ENCODE measurements at places on chromosomes 5 and 9. TPM values are rescaled to one million over a fixed set of nuclear protein-coding genes. Genes with fewer than 3 reads are reported as not detected.

DNA sequence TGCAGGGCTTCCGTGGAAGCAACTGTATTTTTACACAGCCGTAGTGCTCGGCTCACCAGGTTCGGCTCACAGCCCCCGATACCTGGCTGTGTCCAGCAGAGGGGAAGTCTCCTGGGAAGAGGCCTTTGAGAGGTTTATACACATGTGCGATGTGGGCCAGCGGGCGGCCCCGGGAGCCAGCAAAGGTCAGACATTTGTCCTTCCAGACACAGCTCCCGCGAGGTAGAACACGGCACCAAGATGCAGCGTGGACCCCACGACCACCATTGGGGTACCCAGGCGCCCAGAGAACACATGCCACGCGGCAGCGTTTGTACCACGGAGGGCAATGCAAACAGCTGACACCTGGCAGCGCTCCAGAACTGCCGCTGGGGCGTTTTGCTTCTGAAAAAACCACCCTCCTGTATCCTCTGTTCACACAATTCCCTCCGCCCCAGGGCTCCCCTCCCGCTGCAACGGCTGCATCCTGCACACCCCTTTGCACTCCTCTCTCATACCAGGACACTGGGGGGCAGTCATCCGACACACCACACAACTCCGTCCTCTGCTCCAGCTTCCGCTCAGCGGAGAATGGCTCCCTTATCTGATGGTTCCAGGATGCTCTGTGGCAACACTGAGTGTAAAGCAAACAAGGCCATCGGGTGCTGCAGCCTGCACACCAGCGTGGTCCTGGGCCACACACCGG, 235.3 kb downstream of the SYK start:
- peaks cover 24% of the 10 kb centered on the region for H3K4me1 ChIP-seq
- no peaks in the 10 kb centered on the region for H3K27me3 ChIP-seq
- no peak overlapping the region for H3K4me3 ChIP-seq
- peak; percentile 87 for DNase-seq

DNA sequence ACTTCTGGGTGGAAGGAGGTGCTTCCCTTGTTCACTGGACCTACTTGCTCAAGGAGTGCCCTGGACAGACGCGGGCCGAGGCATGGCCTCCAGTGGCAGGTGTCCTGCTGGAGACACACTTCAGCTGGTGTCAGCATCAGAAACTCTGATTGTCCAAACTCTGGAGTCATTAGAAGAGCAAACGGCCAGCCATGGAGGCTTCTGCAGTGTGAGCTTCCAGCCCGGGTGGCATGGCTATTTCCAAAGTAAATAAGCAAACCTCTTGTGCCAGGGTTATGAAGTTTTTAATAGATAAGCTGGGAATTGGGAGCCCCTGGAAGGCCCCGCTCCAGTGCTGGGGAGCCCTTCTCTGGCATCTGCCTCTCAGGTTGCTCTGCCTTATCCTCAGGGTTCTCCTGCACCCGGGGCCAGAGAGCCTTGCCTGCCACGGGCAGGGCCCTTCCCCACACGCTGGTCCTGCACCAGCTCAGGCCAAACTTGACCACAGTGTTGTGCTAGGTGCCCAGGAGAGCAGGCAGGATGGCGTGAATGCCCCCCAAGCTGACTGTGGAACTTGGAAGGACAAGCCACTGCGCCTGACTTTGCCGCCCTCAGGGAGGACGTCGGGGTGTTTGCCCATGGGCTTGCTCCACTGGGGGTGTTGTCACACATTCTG, 285.6 kb downstream of the GADD45G start:
- H3K4me1 ChIP-seq, result no peaks in the 10 kb centered on the region
- H3K27ac ChIP-seq, result no peak overlapping the region
- peaks cover 4% of the 10 kb centered on the region for H3K36me3 ChIP-seq
- DNase-seq, result no peak

DNA sequence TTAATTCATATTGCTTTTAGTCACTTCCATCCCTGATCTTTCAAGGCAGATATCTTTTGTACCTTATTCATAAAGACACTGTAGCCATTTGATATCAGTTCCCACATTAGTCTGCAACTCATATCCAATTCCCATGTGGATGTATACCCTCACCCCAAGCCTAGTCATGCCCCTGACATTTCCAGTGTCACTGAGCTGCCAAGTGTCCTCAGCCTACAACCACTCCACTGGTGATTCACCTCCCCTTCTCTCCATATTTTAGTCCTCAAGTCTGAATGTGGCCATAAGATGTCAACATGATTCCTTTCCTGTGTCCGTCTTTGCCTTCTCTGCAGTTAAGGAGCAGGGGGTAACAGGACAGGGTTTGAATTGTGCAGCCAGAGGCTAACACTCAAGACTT, 346.9 kb downstream of the RAB3C start:
- peaks cover 15% of the 10 kb centered on the region for H3K4me1 ChIP-seq
- H3K27ac ChIP-seq, result no peak overlapping the region
- DNase-seq, result no peak
- H3K4me3 ChIP-seq, result no peak overlapping the region
- no peaks in the 10 kb centered on the region for H3K36me3 ChIP-seq

WDR38 gene
- total RNA-seq, result not detected

GRCh38 chr5:139912804-139913203, 117.2 kb downstream of the PSD2 start:
- no peak for DNase-seq
- H3K4me1 ChIP-seq, result peaks cover 6% of the 10 kb centered on the region
- H3K27me3 ChIP-seq, result no peaks in the 10 kb centered on the region
- no peak overlapping the region for H3K27ac ChIP-seq

DNA sequence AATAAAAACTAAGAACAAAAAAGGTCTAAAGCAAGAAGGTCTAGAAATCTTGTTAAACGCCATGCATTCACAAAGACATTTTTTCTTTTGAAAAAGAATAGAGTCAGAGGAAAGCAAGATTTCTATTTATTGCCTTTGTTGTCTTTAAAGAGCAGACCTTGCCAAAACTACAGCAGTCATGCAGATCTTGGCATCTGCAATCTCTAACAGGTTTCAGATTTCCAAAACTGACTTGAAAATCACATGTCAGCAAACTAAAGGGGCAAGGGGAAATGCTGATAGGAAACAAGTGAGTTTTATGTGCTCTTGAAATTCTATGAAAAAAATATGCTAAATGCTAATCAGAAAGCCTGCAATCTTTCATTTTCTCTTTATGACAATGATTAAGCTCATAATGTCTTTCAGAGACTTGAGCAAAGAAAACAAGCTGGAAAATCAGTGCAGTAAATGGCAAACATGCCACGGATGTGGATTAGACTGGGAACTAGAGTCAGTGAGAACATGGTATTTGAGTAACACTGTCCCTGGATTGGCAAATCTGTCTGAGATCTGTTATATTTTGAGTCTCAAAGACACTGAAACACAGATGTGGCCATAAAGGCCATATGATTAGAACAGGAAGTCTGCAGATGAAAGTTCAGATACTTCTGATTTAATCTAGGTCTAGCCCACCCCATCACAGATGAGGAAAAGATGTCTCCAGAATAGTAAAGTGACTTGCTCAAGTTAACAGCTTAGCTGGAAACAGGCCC, 361.4 kb upstream of the RPS23 start:
- no peaks in the 10 kb centered on the region for H3K27me3 ChIP-seq
- no peak for DNase-seq
- no peak overlapping the region for H3K27ac ChIP-seq
- H3K4me1 ChIP-seq, result peaks cover 7% of the 10 kb centered on the region
- no peak overlapping the region for H3K4me3 ChIP-seq

CAPSL gene
- total RNA-seq, result not detected

CDH18 gene
- not detected for total RNA-seq

DNA sequence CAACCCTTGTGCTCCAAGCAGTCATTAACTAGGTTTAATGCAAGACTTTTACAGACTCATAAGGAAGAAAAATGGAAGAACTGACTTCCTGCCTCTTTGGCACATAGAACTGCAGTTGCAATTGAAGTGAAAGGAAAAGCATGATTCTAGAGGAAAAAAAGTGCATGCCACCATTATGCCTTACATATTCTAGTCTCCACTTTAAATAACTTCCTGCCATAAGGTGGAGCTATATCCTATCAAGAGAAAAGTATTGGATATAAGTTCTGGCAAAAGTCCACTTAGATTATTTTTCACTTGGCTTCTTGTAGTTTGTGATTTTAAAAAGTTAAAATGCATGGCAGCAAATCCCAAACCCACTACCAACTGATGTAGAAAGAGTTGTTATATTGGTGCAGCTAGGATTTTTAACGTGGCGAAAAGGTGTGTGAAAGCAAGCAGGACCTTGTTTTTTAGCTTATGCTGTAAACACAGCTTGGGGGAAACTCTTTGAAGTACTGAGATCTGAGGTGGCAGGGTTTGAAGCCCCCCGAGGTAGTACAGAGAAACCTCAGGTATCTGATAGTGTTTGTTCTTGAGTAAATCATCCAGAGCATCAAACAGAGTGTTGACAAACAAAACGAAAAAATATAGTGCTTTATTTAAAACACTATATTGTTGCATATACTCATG, 117.9 kb downstream of the ANXA1 start:
- DNase-seq, result peak; percentile 44
- H3K4me1 ChIP-seq, result peaks cover 8% of the 10 kb centered on the region
- peaks cover 58% of the 10 kb centered on the region for H3K27me3 ChIP-seq
- no peak overlapping the region for H3K4me3 ChIP-seq
- H3K27ac ChIP-seq, result no peak overlapping the region

PCDHGA6 gene
- 0.44 TPM for total RNA-seq

- peaks cover 6% of the 10 kb centered on the region for H3K4me1 ChIP-seq
- peak; percentile 74 for DNase-seq
- no peak overlapping the region for H3K27ac ChIP-seq
- H3K36me3 ChIP-seq, result no peaks in the 10 kb centered on the region
- no peaks in the 10 kb centered on the region for H3K27me3 ChIP-seq
These were observed 211.8 kb upstream of the C9orf72 start for GRCh38 chr9:27784847-27785713.

Measured in MCF 10A (cell line).